ENCODE measurements at places on chromosomes 6 and 20. TPM values are rescaled to one million over a fixed set of nuclear protein-coding genes. Genes with fewer than 3 reads are reported as not detected.

Gene RANBP9
- 58.4 TPM for total RNA-seq

Gene VNN1
- not detected for total RNA-seq

Gene PRPH2
- total RNA-seq, result not detected

Gene PNLDC1
- not detected for total RNA-seq

Gene MUCL3
- total RNA-seq, result not detected

Gene WASF1
- 46.4 TPM for total RNA-seq
